ENCODE measurements at places on chromosomes 5 and 9. TPM values are rescaled to one million over a fixed set of nuclear protein-coding genes. Genes with fewer than 3 reads are reported as not detected.

The TAF11L10 gene
- polyA plus RNA-seq = not detected

The CCNJL gene
- 10.4 TPM for polyA plus RNA-seq

The TRIM7 gene
- polyA plus RNA-seq = 1.2 TPM

The CAVIN4 gene
- polyA plus RNA-seq = 0.22 TPM

The SPINK6 gene
- not detected for polyA plus RNA-seq

The KIF4B gene
- 0.01 TPM for polyA plus RNA-seq

The MYOZ3 gene
- 0.39 TPM for polyA plus RNA-seq

The SMIM23 gene
- polyA plus RNA-seq = not detected

The PCDHGA9 gene
- polyA plus RNA-seq = 0.90 TPM

The SPOCK1 gene
- 0.54 TPM for polyA plus RNA-seq
